Epithelial cell of esophagus (primary cell): ENCODE measurements at places on chromosomes 7 and 10.

- no peak for DNase-seq
Observed at GRCh38 chr7:69864274-69864673, 266.0 kb downstream of the AUTS2 start.

- DNase-seq: no peak
Observed at GRCh38 chr7:33959676-33960075, 54.3 kb downstream of the BMPER start.

DNA sequence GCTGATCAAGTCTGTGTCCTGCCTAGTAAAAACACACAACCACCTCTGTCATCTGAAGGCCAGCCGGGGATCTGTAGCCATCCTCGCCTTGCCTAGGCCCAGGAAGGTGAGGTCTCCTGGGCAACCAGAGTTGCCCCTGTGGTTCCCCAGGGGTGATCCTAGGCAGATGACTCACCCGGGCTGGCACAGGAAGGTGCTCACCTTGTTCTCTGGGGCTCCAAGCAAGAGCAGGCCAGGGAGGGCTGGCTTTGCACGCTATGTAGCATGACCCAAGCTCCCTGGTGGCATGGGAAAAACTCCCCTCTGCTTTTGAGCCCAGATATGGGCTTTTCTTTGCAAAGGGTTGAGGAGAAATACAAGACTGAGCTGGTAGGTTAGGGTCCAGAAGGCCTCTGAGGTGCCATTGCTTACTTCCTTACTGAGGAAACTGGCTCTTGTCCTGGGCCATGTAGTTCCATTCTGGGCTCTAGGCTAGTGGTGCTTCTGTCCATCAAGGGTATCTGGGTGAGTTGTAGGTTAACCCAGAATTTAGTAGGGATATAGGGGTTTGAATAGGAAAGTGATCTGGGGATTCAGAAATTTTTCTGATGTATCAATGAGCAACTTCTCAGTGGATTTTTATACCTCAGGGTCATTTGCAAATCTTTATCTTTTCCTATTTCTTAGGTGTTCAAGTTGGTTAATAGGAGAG lies 112.0 kb downstream of the NT5C2 start:
- DNase-seq: peak; percentile 35

- no peak for DNase-seq
Observed at GRCh38 chr10:79350407-79351154, 3.3 kb downstream of the PPIF start.

DNA sequence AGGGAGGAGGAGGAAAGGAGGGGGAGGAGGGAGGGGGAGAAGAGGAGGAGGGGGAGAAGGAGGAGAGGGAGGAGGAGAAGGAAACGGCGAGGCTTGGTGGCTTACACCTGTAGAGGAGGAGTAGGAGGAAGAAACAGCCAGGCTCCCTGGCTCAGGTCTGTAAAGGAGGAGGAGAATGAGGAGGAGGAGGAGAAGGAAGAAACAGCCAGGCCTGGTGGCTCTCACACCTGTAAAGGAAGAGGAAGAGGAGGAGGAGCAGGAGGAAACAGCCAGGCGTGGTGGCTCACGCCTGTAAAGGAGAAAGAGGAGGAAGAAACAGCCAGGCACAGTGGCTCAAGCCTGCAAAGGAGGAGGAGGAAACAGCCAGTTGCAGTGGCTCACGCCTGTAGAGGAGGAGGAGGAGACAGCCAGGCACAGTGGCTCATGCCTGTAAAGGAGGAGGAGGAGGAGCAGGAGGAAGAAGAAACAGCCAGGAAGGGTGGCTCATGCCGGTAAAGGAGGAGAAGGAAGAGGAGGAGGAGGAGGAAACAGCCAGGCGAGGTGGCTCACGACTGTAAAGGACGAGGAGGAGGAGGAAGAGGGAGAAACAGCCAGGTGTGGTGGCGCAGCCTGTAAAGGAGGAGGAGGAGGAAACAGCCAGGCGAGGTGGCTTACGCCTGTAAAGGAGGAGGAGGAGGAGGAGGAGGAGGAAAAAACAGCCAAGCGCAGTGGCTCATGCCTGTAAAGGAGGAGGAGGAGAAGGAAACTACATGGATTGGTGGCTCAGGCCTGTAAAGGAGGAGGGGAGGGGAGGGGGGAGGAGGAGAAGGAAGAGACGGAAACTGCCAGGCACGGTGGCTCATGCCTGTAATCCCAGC lies 14.9 kb upstream of the CRCP start:
- DNase-seq: peak; percentile 91

- peak; percentile 40 for DNase-seq
Observed at GRCh38 chr10:13152296-13152695, 9.1 kb upstream of the MCM10 start.

DNA sequence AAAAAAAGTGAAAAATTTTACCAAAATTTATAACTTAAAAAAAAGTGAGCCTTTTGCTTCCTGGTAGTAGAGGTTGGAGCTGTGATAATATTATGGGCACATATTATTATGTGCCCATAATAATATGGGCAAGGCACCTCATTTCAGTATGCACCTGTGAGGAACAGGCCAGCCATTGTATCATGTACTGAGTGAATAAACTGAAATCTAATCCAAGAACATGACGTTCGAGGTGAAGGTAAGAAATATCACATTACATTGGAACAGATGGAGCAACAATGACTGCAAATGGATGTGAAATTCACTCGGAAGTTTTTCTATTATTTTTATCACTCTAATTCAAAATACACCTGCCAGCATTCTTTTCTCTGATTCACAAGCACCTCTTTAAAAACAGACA lies 216.0 kb downstream of the KLF6 start:
- no peak for DNase-seq

DNA sequence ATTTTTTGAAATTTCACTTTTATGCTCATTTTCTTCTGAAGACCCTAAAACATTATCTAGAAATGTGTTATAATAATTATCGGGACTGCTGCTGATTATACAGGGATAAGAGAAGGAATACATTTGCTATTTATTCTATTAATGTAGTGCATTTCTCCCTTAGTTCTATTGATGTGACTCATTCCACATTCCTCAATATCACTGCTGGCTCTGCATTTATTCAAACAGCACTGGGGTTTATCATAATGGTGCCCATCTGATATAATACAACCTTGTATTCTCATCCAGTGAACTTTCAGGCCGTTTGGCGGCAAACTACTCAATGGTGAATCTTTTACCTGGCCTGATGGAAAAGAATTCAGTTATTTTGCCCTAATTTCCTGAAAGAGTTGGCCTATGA lies 7.8 kb downstream of the KCND2 start:
- DNase-seq: no peak

DNA sequence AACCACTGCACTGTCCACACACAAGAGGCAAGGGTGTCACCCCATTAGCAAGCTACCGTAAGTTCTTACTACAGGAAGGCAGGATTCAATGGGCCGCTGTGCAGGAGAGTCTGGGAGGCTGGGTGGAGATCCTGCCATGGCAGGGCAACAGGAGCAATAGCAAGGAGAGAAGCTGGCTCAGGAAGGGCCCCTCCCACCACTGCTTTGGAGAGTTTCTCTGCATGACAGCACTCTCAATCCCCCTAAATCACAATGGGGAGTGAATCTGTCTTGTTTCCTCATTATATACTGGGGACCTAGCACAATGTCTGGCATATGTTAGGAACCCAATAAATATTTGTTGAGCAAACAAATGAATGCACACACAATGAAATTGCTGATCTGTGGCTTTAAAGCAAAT lies 83.2 kb upstream of the SFMBT2 start:
- DNase-seq: no peak

GRCh38 chr7:51308265-51308664 lies 8.3 kb downstream of the COBL start:
- no peak for DNase-seq

DNA sequence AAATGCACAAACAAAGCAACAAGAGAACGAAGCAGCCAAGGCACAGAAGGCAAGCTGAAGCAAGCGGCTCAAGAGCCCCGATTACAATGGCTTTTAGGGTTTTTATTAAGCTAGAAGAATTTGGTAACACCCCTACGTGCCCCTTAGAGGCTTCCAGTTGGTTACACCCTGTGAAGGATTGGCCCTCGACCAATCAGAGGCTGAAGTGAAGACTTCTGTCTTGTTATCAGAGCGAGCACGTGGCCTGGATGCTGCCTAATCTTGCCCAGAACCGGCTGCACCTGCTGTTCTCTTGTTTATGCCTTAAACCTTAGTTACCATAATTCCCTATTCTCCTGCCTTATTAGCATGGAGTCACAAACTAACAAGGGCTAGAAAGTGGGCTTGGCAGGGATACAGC lies 21.4 kb downstream of the KCNK18 start:
- no peak for DNase-seq

DNA sequence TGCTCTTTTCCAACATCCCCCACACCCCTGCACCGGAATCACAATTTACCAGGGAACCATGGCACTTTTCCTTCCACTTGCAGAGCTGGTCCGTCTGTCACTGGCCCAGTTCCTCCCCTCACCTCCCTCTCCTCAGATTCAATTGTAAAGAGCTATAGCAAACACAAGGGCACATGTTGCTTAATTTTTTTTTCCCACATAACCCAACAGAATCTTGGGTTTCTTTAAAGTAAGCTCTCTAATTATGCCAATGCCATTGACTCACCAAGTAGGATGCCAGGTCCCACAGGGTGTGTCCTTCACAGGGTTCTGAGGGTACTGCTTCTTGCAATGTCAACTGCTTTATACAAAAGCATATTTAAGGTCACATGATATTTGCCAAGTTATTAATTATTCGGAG lies 262.2 kb downstream of the AUTS2 start:
- no peak for DNase-seq

DNA sequence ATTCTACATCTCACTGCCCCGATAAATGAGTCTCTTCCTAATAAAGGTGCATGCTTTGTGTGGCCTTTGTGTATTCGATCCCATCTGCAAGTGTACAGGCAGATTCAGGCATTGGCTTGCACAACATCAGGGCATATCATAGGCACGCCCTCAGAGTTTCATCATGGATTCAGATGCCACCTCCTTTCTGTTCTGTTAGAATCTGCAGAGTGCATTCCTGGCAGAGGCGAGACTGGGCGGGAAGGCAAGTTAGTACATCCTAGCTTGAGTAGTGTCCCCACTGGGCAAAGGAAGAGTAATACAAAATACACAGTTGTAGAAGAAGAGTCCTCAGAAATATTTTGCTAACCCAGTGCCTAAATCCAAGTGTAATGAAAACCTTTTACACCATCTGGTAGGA lies 346.5 kb upstream of the GALNT17 start:
- peak; percentile 95 for DNase-seq

DNA sequence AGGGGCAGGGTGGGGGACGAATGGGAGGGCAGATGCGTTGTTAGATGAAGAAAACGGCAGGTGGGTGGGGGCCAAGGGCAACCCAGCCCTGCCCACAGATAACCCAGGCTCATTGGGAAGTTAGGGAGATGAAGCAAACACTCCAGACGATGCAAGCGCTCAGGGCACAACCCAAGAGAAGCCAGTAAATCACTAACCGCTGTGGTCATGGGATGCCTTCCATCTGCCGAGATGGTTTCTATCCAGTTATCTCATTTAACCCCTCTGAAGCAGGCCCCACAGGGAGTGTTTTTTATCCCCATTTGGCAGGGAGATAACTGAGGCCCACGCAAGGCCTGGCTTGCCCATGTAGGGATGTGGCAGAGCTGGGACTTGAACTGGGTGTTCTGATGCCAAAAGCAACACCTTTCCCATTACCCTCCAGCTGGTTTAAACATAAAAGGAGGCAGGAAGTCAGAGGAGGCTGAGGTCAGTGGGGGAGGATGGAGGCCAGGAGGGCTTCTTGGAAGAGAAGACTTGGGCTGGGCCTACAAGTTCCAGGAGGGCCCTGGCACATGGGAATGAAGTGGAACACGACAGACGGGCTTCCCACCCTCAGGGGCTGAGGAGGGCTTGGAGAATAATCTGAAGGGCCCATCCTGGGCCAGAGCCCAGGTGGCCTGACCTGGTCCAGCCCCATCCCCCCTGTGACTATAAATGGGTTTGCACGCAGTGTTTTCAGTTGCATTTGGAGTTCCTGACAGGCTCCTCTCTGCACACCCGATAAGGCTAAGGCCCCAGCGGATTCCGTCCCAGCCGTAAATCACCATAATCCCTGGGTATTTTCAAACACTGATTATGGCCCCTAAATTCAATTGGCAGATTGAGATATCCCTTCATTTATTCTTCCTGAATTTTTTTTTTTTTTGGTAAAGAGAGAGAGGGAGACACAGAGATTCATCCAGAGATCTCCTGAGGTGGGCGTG lies 80.9 kb downstream of the NEURL1 start:
- DNase-seq: no peak

- DNase-seq: peak; percentile 41
Observed at GRCh38 chr7:90412458-90413184, 9.4 kb downstream of the CLDN12 start.

DNA sequence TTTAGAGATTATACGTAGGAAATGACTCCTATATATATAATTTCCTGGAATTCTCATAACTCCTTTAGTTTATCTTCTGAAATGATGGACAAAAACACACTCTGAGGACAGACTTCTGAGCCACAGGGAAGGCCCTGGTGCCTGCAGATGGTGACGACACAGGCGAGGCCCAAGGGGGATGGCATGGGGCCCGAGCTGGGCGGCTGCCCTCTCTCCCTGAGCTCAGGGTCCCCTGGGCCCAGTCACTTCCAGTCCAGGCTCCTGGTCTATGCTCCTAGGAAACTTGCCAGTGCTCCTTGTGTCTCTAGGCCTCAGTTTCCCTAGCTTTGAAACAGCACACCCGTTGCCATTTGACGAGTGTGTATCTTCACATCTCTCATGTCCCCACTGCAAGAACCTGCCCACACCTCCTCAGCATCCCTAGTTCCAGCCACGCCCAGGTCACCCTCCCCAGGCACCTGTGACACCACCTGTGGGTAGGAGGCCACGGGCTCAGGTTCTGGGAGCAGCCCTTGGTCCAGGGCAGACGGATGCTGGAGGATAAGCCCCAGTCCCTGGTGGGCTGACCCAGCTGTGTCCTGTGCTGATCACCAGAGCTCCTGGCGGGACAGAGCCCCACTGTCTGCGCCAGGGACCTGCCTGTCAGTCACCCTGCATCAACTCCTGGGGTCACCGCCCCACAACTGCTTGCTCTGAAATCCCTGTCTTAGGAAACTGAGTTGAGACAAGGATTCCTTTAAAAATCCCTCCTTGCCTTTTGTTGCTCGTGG lies 23.4 kb upstream of the SHH start:
- DNase-seq: no peak

- no peak for DNase-seq
Observed at GRCh38 chr10:43263551-43264343, 3.1 kb downstream of the RASGEF1A start.

DNA sequence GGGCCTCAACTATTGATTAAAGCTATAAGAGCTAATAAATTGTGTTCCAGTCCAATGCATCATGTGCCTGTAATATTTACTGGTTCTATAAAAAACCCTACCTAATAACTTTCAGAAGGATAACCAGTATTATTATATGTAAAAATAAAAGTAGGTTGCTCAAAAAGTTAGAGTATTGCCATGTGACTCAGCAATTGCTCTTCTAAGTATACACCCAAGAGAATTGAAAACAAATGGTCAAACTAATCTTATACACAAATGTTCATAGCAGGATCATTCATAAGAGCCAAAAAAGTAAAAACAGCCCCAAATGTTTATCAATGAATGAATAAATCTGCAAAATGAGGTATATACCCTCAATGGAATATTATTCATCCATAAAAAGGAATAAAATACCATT lies 89.5 kb upstream of the TES start:
- no peak for DNase-seq

- DNase-seq: no peak
Observed at GRCh38 chr7:76198202-76198601, 3.5 kb upstream of the SRRM3 start.

GRCh38 chr7:116284390-116284789 lies 74.1 kb downstream of the TES start:
- peak; percentile 79 for DNase-seq
